ENCODE measurements at places on chromosomes 12 and 14.

GRCh38 chr14:77238356-77238755 lies 32.6 kb downstream of the NGB start:
- no peak for DNase-seq

GRCh38 chr14:51609955-51610283 lies 41.8 kb upstream of the FRMD6 start:
- no peak for DNase-seq

DNA sequence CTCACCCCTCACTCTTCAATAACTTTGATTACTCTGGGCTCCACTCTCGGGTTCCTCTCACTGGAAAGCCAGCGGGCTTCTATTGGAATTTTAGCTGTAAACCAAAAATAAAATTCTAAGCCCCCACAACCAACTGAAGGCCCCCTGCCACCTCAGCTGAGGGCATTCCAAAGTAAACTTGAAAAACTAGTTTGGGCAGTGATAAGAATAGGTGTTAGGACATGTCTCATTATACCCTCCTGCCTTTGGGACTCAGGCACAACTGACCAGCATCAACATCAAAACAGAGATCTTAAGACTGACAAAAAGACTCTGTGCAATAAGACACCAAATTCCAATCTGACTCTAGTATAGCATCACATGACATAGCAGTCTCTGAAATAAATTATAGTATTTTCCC lies 11.9 kb upstream of the TSPAN9 start:
- DNase-seq: no peak

- DNase-seq: no peak
These were observed 11.9 kb downstream of the ZNF664 start for GRCh38 chr12:123984903-123985302.

All from activated CD4-positive, alpha-beta T cell treated with anti-CD3 and anti-CD28 coated beads, Interleukin-2, amount 50 U/mL, for 16 hours (primary cell).